ENCODE measurements at places on chromosomes 7 and 10. TPM values are rescaled to one million over a fixed set of nuclear protein-coding genes. Genes with fewer than 3 reads are reported as not detected.

GRCh38 chr7:155228459-155228845 is 69.2 kb upstream of the INSIG1 start:
- no peak for DNase-seq

Gene LRRC72
- total RNA-seq: not detected

Gene SCRN1
- 105 TPM for total RNA-seq

Gene CPVL
- 43.8 TPM for total RNA-seq

All from WTC11 (cell line).